Renal pelvis (tissue), 12 donors: ENCODE measurements at places on chromosomes 5 and 9.

DNA sequence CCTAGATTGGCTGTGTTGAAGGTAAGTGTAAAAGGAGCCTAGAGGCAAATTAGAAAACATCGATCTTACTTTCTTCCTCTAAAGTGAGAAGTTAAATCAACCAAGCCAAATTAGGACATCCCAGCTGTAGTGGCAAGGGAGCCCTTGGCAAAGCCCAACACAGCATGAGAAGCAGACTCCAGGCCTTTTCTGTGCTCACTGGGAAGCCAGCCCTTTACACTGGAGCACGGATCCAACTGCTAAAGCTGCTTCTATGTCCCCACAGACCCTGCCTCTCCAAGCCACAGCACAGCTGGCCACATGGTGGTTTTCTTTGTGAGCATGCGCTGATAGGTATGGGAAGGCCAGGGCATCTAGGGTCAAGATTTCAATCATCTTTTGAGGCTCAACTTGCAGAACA is 94.1 kb downstream of the APBA1 start:
- no peak for DNase-seq

- no peak for DNase-seq
Observed at GRCh38 chr5:149765932-149766331, 35.8 kb downstream of the PPARGC1B start.

- DNase-seq, result no peak
Observed at GRCh38 chr5:10663489-10664179, 97.4 kb downstream of the DAP start.

GRCh38 chr5:148970228-148970627 is 92.6 kb downstream of the SH3TC2 start:
- DNase-seq, result no peak

- DNase-seq, result no peak
Observed at GRCh38 chr9:121325387-121325786, 44.7 kb downstream of the STOM start.
